ENCODE measurements at places on chromosomes 2 and 18.

GRCh38 chr2:128536925-128537620 is 218.4 kb upstream of the HS6ST1 start:
- DNase-seq, result no peak

- DNase-seq, result no peak
Observed at GRCh38 chr2:45024600-45025291, 15.5 kb upstream of the SIX2 start.

DNA sequence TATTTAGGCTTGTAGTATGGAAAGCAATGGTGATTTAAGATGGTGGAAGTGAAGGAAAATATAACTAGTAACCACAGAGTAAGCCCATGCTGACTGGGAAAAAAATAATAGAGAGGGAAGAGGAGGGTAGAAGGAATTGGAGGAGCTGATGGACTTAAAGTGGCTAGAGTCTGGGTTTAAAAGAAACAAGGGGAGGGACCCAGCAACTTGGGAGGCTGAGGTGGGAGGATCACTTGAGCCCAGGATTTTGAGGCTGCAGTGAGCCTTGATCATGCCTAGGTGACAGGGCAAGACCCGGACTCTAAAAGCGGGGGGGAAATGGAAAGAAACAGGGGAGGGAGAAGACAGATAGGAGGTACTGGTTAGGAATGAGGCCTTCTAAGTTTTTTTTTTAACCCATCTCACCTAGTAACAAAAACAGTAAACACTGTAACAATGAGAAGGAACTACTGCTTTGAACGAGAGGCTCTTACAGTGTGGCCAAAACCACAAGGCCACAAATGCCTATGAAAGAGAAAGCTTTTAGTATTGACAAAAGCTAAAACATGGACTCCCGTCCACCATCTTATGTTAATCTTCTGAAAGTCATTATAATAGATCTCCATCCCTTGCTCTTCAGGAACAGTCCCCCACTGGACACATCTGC is 26.6 kb downstream of the METTL8 start:
- no peak for DNase-seq

GRCh38 chr2:160213511-160213910 is 13.4 kb upstream of the ITGB6 start:
- no peak for DNase-seq

Data from muscle of arm (tissue), 14 donors.